ENCODE measurements at places on chromosomes 1 and 21.

GRCh38 chr1:154191990-154192461 is at the start of gene TPM3:
Gene TPM3, minus strand, starts transcription at chr1:154192100. Its CDS starts 82 bp downstream, at chr1:154192018.
- DNase-seq: no peak

DNA sequence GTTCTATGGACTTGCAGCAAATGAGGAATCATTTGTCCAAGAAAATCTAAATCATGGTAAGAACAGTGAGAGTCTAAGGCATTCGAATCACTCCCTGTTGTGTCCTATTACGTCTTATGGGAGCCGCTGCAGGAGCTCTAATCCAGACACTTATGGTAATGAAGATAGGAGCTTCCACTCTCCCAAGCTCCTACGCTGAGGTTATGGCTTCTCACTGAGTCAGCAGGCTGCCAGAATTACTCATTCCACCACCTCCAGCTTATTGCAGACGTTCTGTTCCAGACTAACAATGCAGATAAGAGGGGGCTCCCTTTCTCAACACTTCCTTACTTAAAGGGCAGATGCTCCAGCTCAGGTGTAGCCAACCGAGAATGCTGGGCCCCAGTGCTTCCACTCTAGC is 212.6 kb downstream of the GREM2 start:
- no peak for DNase-seq

DNA sequence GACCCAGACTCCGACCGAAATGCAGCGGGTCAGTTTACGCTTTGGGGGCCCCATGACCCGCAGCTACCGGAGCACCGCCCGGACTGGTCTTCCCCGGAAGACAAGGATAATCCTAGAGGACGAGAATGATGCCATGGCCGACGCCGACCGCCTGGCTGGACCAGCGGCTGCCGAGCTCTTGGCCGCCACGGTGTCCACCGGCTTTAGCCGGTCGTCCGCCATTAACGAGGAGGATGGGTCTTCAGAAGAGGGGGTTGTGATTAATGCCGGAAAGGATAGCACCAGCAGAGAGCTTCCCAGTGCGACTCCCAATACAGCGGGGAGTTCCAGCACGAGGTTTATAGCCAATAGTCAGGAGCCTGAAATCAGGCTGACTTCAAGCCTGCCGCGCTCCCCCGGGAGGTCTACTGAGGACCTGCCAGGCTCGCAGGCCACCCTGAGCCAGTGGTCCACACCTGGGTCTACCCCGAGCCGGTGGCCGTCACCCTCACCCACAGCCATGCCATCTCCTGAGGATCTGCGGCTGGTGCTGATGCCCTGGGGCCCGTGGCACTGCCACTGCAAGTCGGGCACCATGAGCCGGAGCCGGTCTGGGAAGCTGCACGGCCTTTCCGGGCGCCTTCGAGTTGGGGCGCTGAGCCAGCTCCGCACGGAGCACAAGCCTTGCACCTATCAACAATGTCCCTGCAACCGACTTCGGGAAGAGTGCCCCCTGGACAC is 534 bp downstream of the C1orf56 start:
- peak; percentile 44 for DNase-seq

DNA sequence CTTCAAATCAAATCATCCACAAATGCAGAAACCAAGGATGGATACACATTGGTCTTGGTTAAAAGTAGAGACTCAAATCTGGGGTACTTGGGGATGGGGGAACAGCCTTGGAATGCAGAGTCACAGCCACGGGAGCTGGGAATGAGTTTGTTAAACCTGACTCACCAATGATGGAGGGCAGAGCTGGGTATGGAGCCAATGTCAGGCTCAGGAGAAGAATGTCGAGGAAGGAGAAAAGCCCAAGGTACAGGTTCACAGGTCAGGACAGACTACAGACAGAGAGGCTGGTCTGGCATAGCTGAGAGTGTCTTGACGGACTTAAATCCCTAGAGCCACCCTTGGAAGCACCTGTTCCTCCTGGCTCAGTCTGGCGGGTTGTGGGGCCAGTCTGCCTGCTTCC is 237.6 kb downstream of the NTNG1 start:
- no peak for DNase-seq

DNA sequence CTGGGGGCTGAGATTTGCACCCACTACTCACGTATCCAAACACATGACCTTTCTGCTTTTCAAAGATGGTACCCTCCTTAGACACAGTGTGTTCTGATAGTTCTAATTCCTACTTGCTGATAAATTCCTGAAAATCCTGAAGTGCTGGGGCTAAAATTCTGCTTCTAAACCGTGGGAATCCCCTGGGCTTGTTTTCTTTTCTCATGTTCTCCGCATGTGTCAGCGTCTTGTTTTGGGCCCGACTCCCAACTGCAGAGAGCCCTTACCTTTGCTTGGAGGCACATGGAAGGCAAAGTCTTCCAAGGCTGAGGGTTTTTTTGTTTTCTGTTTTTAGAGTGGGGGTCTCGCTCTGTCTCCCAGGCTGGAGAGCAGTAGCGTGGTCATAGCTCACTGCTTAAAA is 27.2 kb downstream of the PSMG1 start:
- DNase-seq: no peak

- peak; percentile 68 for DNase-seq
Observed at GRCh38 chr1:234478152-234478480, 863 bp downstream of the TARBP1 start.

Measured in stimulated activated naive CD4-positive, alpha-beta T cell treated with Interleukin-2 at 50 U/mL for 16 hours (primary cell).